ENCODE measurements at places on chromosomes 11 and 22.

- no peak for DNase-seq
These were observed 11.3 kb downstream of the PRAME start for GRCh38 chr22:22547692-22548300.

DNA sequence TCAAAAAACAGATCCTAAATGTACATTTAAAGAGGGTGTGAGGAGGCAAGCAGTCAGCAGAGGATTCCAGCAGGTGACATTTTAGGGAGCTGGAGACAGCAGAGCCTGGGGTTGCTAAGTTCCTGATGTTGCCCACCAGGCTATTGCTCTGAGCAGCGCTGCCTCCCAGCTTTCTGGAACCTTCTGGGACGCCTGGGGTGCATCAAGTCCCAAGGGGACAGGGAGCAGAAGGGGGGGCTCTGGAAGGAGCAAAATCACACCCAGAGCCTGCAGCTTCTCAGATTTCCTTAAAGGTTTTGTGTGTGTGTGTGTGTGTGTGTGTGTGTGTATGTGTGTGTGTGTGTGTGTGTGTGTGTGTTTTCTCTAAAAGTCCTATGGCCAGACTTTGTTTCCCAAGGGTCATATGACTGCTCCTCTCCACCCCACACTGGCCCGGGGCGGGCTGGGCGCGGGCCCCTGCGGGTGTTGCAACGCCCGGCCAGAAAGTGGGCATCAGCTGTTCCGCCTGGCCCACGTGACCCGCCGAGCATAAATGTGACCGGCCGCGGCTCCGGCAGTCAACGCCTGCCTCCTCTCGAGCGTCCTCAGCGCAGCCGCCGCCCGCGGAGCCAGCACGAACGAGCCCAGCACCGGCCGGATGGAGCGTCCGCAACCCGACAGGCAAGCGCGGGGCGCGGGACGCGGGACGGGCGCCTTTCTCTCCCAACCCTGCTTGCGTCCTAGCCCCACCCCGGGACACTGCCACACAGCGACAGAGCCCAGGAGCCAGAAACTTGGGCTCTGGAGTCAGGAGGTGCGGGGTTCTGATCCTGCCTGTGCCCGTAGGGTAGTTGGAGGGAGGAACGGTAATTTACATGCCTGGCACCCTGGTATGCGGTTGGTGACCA lies at the start of gene HMOX1:
TSS of gene HMOX1 (plus strand) at position 560 of the 887 bp plus-strand sequence. CDS start at position 638, 78 bp downstream.
- peak; percentile 69 for DNase-seq

DNA sequence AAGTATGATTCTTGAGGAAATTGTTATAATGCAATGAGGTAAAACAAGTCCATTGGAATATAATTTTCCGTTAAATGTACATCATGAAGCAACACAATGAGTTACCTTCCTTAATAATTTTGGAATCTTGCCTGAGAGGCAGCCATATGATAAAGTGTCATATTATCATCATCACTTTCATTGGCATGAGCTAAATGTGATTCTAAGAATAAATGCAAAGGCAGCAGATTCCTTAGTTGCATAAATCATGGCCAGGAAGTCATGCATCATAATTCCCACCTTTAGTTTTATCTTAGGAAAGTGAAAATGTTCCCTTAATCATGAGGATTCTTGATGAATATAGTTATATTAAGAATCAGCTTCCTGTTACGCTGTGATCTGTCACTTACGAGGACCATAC lies 14.2 kb upstream of the MMP1 start:
- no peak for DNase-seq

GRCh38 chr11:125451400-125452124 lies 44.5 kb downstream of the FEZ1 start:
- no peak for DNase-seq

DNA sequence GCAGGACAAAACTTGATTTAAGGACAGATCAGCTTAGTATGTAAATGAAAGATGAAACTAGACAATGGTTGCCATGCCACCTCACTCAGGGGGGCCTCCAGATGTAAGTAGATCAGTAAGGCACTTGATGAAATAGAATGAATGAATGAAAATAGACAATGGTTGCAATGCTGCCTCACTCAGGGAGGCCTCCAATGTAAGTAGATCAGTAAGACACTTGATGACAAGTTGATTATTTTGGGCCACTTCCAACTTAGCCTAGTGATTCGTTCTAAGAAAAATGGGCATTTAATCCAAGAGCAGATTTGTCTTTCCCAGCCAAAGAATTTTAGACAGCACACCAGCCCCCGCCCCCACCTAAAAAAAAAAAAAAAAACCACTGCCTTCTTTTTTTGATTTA lies 19.2 kb upstream of the SLC5A12 start:
- no peak for DNase-seq

GRCh38 chr11:111938687-111939160 lies 1.6 kb downstream of the DIXDC1 start:
- DNase-seq = no peak

GRCh38 chr11:46160100-46160499 lies 38.8 kb upstream of the PHF21A start:
- DNase-seq = no peak

DNA sequence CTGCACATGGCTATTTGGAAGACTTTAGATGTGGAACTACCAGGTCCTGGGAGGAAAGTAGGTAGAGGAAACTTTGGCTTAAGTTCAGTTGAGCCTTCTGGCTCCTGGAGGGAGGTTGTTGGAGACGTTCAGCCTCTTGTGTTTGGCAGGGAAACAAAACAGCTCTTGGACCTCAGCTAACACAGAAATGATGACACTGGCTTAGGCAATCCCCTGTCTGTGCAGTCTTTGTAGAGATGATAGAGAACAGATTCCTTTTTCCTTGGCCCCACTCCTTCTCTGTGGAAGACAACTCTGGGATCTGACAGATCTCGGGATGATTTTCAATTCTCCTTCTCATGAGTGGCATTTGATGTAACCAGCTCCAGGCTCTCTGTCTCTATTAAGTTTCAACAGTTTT lies 428.5 kb downstream of the TMEM135 start:
- DNase-seq = no peak

GRCh38 chr11:2787816-2788167 lies 88.0 kb upstream of the KCNQ1OT1 start:
- DNase-seq = no peak

DNA sequence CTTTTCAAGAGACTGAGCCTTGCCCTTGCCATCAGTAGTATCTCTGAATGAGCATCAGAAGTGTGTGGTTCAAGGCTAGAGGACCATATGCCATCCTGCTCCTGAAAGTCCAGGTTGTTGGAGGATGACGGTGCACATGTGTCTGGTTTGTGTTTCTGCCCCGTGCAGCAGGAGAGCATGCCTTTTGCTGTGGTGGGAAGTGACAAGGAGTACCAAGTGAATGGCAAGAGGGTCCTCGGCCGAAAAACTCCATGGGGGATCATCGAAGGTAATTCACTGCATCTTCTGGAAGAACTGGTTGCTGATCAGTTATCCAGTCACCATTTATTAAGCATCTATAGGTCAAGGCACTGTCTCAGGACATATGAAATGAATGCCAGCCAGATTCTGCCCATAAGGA lies 6.1 kb upstream of the WBP2NL start:
- no peak for DNase-seq

- DNase-seq = no peak
These were observed 13.3 kb downstream of the MPST start for GRCh38 chr22:37032535-37033460.

DNA sequence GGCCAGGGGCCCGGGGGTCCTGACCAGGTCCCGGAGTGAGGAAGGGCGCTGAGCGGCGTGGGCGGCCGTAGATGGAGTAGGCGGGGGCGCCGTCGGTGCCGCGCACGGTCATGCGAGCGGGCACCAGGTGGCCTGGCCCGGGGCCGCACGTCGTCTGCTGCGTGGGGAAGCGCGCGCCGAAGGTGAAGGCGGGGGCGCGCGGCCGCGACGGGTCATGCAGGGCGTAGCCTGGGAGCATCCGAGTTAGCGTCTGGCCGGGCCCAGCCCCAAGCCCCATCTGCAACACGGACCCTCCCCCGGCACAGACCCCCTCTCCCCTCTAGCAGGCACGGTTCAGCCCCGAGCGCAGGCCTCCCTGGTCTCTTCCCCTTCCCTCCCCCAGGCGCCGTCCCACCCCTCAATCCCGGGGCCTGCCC lies 1.7 kb upstream of the TYMP start:
- no peak for DNase-seq

DNA sequence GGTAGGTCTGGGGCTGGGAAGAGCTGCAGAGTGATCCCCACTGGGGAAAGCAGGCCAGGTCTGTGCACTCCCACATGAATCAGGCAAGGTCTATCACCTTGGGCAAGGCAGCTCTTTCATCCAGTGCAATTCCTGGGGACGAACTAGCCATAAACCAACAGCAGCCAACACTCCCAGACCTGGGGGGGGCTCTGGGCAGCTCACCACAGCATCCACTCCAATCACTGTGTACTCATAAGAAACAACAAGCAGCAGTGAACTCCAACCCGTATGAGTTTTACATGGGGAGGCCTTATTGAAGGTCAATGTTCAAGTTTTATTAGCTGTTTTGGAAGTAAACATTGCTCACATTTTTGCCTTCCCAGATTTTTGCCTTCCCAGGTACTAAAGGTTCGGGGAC lies 157.4 kb upstream of the NAV2 start:
- DNase-seq = no peak

GRCh38 chr22:38554281-38554680 lies 15.7 kb downstream of the DMC1 start:
- DNase-seq = no peak

- no peak for DNase-seq
These were observed 41.8 kb downstream of the MMP20 start for GRCh38 chr11:102583141-102583873.

DNA sequence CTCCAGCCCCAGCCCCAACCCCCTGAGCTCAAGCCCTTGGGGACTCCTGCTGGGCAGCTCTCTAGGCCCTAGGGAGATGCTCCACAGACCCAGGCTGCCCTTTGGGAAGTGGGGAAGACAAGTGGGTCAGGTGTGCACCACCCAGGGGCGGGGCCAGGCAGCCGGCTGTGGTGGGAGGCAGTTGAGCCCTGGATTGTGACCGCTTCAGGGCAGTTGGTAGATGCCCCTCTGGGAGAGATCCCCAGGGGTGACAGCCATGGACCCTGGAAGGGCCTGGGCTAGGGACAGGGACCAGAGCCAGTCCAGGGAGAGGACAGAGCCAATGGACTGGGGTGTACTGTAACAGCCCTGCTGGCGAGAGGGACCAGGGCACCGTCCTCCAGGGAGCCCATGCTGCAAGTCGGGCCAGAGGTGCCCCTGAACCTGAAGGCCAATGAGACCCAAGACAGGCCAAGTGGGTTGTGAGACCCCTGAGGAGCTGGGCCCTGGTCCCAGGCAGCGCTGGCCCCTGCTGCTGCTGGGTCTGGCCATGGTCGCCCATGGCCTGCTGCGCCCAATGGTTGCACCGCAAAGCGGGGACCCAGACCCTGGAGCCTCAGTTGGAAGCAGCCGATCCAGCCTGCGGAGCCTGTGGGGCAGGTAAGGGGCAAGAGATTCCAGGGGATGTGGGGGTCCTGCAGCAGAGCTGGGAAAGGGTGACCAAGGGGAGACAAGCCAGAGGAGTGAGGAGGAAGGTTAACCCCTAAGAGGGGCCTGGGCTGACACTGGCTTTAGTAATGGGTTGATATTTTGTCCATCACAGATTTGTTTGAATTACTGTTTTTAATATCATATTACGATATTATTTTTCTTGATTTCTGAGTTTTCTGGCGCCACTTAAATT lies at the start of gene IGLL5:
TSS of gene IGLL5 (plus strand) at position 196 of the 883 bp plus-strand sequence. CDS start at position 434, 238 bp downstream.
- DNase-seq = no peak

DNA sequence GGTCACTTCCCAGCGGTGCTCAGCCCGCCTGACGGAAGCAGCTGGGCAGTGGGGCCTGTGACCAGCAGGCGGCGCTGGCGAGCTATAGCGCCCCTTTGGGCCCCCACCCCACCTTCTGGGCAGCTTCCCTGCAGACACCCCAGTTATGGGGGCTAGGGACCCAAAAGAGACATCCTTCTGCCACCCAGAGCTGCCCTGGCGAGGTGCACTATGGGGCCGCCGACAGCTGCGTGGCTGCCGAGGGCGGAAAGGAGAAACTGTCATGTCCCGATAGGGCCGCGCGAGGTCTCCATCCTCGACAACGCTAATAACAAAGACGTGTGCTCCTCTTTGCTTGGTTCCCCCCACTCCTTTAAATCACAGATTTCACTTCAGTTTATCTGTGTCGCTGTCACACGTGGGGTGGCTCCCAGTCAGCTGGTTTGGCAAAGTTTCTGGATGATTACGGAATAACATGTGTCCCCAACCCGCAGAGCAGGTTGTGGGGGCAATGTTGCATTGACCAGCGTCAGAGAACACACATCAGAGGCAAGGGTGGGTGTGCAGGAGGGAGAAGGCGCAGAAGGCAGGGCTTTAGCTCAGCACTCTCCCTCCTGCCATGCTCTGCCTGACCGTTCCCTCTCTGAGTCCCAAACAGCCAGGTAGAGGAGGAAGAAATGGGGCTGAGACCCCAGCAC lies 673 bp upstream of the MYO7A start:
- DNase-seq = peak; percentile 38

- DNase-seq = no peak
These were observed 91.6 kb upstream of the PARVA start for GRCh38 chr11:12285811-12286222.

- DNase-seq = no peak
These were observed 15.3 kb downstream of the PTPN5 start for GRCh38 chr11:18776324-18776723.

- peak; percentile 9 for DNase-seq
These were observed 32.6 kb downstream of the NFAM1 start for GRCh38 chr22:42399315-42400271.

DNA sequence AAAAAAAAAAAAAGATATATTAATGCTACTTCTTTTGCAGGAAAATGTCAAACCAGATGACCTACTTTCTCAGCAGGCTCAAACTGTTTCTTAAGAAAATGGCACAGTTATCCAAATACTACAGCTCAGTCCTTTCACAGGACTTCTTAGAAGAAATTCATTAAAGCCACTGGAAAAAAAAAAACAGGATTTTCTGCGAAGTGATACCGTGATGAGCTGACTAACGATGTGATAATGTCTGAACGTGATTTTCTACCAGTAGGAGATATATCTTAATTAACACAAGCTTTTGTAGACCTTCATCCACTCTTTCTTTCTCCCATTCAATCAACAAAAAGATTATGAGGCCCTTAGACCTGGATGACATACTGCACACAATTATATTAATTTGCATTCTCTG lies 132.4 kb downstream of the NOX4 start:
- DNase-seq = no peak

GRCh38 chr11:30172883-30173311 lies 57.9 kb upstream of the FSHB start:
- no peak for DNase-seq

GRCh38 chr11:44306052-44306917 lies 3.7 kb downstream of the ALX4 start:
- DNase-seq = no peak

- no peak for DNase-seq
These were observed 330.0 kb downstream of the DDX10 start for GRCh38 chr11:108994887-108995286.

GRCh38 chr22:44642096-44642644 lies 59.8 kb upstream of the PRR5 start:
- no peak for DNase-seq

DNA sequence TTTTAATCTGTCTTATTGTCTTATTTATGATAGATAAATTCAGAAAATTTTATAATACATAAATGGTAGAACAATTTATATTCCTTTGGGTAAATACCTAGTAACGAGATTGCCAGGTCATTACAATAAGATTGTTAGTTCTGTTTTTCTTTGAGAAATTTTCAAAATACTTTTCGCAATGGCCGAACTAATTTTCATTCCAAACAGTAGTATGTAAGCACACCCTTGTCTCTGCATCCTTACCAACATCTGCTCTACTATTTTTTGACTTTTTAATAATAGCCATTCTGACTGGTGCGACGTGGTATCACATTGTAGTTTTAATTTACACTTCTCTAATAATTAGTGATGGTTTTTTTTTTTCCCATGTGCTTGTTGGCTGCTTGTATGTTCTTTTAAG lies 351.4 kb upstream of the LUZP2 start:
- DNase-seq = no peak

Data from hematopoietic multipotent progenitor cell treated with erythropoietin and hydrocortisone succinate and interleukin-3 and kit ligand, for 15 days (in vitro differentiated cells).